ENCODE measurements at places on chromosomes 1 and 21.

DNA sequence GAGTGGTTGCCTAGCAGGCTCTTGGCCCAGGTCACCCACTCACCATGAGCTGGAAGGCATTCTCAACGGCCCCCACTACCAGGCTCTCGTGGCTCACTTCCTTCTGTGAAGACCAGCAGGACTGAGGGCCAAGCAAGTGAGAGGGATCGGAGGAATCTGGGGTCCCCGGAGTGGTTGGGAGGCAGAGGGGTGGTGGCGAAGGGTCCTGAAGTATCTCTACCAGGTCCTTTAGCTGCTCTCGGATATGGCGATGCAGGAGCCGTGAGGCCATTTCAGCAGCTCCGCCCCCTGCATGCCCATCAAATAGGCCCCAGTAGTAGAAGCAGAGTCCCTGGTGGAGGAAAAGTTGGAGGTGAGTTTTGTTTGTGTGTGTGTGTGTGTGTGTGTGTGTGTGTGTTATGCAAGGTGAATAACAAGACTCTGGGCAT lies 2.4 kb downstream of the PPM1J start:
- no peak for DNase-seq

GRCh38 chr1:8061210-8061609 lies 35.1 kb upstream of the ERRFI1 start:
- DNase-seq = peak; percentile 93

DNA sequence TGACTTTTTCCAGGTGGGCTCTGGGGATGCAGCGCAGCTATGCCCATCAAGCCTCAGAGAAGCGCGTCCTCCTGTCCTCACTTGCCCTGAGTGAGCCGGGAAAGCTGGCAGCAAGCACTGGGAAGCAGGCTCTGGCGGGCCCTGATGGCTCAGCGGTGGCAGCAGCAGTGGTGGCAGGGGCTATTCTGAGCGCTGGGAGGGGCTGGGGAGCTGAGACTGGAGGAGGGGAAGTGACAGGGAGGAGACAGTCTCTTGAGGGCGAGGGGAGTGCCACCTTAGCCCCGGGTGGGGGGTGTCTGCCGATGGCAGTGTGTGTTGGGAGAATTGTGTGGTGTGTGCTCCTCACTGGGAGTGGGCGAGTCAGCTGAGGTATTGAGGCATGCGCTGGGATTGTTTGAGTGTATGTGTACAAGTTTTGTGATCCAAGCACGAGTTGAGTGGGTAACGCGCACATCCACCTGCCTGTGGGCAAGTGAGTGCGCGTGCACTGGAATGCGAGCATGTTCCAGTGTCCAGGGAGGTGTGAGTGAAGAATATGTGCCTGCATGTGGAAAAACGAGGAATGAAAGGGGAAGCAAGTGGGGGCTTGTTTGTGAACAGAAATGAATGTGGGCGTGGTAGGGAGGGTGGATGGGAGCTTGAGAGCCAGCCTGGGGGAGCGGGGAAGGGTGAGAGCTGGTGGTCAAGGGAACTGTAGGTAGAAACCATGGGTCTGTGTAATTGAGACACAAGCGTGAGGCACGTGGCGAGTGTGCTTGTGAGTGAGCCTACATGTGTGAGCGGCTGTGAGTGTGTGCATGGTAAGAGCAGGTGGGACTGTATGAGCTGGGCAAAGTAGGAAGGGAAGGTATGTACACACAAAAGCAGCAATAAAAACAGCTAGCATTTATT lies 2.9 kb upstream of the FOXO6 start:
- DNase-seq = peak; percentile 81

DNA sequence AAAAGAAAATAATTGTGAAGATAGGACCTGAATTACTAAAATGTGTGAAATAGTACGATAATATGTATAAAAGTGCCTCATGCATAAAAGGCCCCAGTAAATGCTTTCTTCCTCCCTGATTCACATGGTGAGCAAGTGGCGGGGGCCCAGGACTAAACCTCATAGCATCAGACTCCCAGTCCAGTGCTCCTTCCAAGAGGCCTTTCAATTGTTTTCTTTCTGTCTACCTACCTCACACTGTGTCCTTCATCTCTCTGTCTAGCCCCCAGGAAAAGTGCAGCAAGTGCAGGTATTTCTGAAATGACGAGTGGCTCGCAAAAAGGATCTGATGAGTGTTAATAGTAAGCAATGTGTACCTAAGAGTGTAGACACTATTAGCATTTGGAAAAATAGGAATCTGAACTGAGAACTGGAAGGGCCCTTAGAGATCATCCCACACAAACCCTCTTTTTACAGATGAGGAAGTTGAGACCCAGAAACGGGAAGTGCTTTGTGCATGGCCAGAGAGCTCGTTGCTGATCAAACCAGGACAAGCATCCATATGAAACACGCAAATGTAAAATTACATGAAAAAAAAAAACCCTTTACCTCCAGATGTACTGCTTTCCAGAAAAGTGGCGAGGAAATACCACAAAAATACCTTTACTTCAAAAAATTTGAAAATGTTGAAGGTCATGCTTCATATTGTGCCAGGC lies 118.2 kb upstream of the HOOK1 start:
- no peak for DNase-seq

- DNase-seq = peak; percentile 91
Observed at GRCh38 chr1:25519624-25520023, 23.8 kb upstream of the LDLRAP1 start.

DNA sequence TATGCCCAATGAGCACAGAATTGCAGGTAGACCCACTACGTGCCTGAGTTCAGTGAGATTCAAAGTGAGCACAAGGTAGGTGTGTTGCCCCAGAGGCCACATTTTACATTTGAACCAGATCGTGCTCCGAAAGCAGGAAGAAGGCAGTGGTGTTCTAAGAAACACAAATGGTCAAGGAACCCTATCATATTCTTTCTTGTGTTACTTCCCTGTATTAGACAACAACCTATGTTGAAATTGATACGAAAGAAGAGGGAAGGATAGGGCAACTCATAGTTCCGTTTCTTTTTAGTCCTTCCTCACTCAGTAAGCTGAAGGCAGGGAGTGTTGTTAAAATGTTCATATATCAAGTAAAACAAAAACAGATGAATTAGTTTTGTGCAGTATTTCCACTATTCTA lies 33.9 kb downstream of the OLFML2B start:
- DNase-seq = no peak

DNA sequence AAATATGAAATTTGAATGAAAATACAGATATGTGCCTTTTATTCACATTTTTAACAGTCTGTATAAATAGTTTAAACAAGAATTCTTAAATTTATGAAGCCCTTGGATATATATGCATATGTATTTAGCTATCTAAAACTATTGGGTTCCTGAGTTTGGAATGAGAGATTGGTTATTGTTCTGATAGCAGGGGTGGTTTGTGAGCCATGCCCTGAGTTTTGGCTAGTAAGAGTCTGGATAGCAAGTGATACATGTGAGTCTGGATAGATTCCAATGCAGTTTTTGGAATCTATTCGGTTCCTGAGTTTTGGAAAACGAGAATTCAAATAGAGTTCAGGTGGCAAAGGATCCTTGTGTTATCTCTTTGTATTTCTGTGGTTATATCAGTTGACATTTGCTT lies 2.8 kb downstream of the MAN1A2 start:
- no peak for DNase-seq

GRCh38 chr1:85681087-85681486 lies 27.1 kb downstream of the ZNHIT6 start:
- no peak for DNase-seq

GRCh38 chr1:3779265-3779911 lies 6.8 kb downstream of the SMIM1 start:
- peak; percentile 89 for DNase-seq

Data from osteoblast (primary cell).